ENCODE measurements at places on chromosomes 1 and 21. TPM values are rescaled to one million over a fixed set of nuclear protein-coding genes. Genes with fewer than 3 reads are reported as not detected.

CD1D gene
- total RNA-seq = not detected

POGZ gene
- total RNA-seq = 86.5 TPM

GPR25 gene
- not detected for total RNA-seq

RNF186 gene
- not detected for total RNA-seq

PLA2G5 gene
- total RNA-seq = not detected

HPCAL4 gene
- 0.44 TPM for total RNA-seq

DNALI1 gene
- not detected for total RNA-seq

SLAMF9 gene
- total RNA-seq = not detected

NEGR1 gene
- total RNA-seq = not detected

SAMSN1 gene
- total RNA-seq = 86.4 TPM

PADI4 gene
- 0.09 TPM for total RNA-seq

ARHGAP30 gene
- 139 TPM for total RNA-seq

LINGO4 gene
- total RNA-seq = not detected

ST6GALNAC5 gene
- not detected for total RNA-seq

MFSD2A gene
- 47.0 TPM for total RNA-seq

AMY1C gene
- not detected for total RNA-seq

LAMB3 gene
- 20.3 TPM for total RNA-seq

EFNA3 gene
- 3.6 TPM for total RNA-seq

SPATA6 gene
- 0.40 TPM for total RNA-seq

XCL1 gene
- 14.6 TPM for total RNA-seq

TLR5 gene
- 0.09 TPM for total RNA-seq

OR10Z1 gene
- total RNA-seq = not detected

MARCKSL1 gene
- 36.6 TPM for total RNA-seq

ATP1A4 gene
- total RNA-seq = not detected

MARK1 gene
- not detected for total RNA-seq

CACNA1E gene
- not detected for total RNA-seq

CASQ1 gene
- total RNA-seq = not detected

MX2 gene
- total RNA-seq = 11.5 TPM

SYT11 gene
- total RNA-seq = 17.8 TPM

AMY1A gene
- not detected for total RNA-seq

SDC3 gene
- total RNA-seq = 0.33 TPM

KRTAP19-1 gene
- not detected for total RNA-seq

FBLIM1 gene
- total RNA-seq = not detected

DEPDC1 gene
- 10.8 TPM for total RNA-seq

GUCA2B gene
- not detected for total RNA-seq

PANK4 gene
- 55.2 TPM for total RNA-seq

DVL1 gene
- total RNA-seq = 63.2 TPM

SH2D1B gene
- total RNA-seq = not detected

GPR52 gene
- 3.0 TPM for total RNA-seq

PPIAL4G gene
- total RNA-seq = 0.09 TPM

LAMC2 gene
- 0.07 TPM for total RNA-seq

DYRK3 gene
- total RNA-seq = 16.5 TPM

MYBPH gene
- total RNA-seq = not detected

PWP2 gene
- total RNA-seq = 16.5 TPM

CHODL gene
- total RNA-seq = not detected

SFT2D2 gene
- total RNA-seq = 65.7 TPM

SSX2IP gene
- 11.8 TPM for total RNA-seq

PDIK1L gene
- total RNA-seq = 18.7 TPM

RGS7 gene
- not detected for total RNA-seq

WDR64 gene
- not detected for total RNA-seq

SLC45A1 gene
- 0.12 TPM for total RNA-seq

RERE gene
- 85.6 TPM for total RNA-seq

ITLN2 gene
- total RNA-seq = not detected

SUSD4 gene
- not detected for total RNA-seq

OPRD1 gene
- not detected for total RNA-seq

S100A7 gene
- not detected for total RNA-seq

BMP8B gene
- 0.43 TPM for total RNA-seq

Measured in activated CD4-positive, alpha-beta T cell treated with anti-CD3 and anti-CD28 coated beads, Interleukin-2, amount 10 ng/mL, durations not matched to agents 24 days and 14 days (primary cell).